ENCODE measurements at places on chromosomes 6 and 20.

DNA sequence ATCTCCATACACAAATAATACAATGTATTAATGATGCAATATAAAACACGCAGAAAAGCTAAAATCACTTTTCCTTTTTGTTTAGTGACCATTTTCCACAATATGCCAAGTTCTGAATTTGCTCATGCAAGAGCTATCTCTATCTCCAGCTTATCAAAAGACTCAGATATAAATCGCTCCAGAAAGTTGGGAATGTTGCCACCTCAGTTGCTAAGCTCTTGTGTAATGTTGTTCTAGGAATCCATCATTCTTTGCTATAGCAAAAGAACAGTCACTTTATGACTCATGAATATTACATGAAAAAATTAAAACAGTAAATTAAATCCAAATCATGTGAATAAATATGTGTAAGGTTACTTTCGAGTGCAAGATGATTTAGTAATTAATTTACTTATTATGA, 8.7 kb downstream of the PLAGL1 start:
- DNase-seq, result no peak

DNA sequence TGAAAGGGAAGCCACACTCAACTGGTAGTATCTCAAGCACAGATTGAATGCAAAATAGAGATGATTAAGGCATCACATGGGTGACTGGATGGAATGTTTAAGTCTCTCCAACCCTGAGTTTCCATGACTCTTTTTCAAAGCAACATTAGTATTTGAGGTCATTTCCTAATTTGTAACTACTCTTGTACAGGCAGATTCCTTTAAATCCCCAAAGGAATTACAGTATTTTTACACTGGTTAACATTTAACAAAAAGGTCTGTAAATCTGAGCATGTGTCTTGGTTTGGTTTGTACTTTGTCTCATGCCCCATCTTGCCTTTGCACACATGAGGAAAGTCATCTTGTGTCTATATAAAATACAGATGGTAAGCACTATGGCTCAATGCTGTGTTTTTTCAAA, 15.1 kb downstream of the RMND1 start:
- DNase-seq, result no peak

GRCh38 chr6:169763881-169764280, 12.5 kb downstream of the ERMARD start:
- no peak for DNase-seq

- no peak for DNase-seq
Observed at GRCh38 chr6:147065786-147066185, 138.4 kb upstream of the STXBP5 start.

- DNase-seq, result no peak
Observed at GRCh38 chr6:6969761-6970223, 138.0 kb upstream of the RREB1 start.

DNA sequence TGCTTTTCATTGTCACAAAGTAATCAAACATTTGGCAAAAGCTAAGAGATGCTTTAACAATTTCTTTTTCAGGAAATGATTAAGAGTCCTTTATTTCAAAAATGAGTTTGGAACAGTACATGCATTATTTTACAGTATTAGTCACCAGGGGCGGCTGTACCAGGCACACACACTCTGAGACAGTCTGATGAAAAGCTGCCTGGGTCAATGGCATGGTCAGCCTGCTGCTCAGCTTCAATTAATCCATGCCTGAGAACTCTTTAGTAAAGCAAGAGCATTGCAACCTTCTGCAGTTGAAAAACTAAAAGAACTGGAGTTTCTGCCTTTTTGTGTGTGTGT, 105.5 kb downstream of the TULP4 start:
- DNase-seq, result no peak

- no peak for DNase-seq
Observed at GRCh38 chr6:114581293-114581692, 238.5 kb upstream of the HS3ST5 start.
